Mesenchymal stem cell (in vitro differentiated cells and primary cell): ENCODE measurements at places on chromosomes 4 and X.

GRCh38 chr4:144289667-144290428 is 149.3 kb upstream of the GYPA start:
- no peak for DNase-seq

- no peak for DNase-seq
Observed at GRCh38 chr4:120773641-120774040, 148.9 kb downstream of the PRDM5 start.

GRCh38 chr4:75385106-75385505 is 129.1 kb downstream of the RCHY1 start:
- peak; percentile 11 for DNase-seq

- peak; percentile 5 for DNase-seq
Observed at GRCh38 chrX:123184866-123185276, 793 bp downstream of the GRIA3 start.

- DNase-seq = no peak
Observed at GRCh38 chr4:159079074-159079473, 23.8 kb upstream of the RAPGEF2 start.

DNA sequence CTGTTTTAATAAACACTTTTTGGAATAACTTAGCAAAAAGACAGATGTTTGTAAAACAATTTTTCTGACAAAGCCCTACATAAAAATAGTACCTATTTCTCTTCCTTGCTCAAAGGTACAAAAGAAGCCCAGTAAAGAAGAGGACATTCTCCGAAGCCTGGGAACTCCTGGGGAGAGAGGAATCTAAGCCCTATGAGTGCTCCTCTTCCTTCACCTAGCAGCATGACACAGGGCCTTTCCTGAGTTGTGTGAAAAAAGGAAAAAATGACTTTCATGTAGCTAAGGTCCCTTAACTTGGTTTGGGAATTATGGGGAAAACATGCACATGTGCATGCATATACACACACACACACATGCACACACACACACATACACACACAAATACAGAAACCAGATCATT is 586.9 kb downstream of the TMA16 start:
- DNase-seq = no peak

- no peak for DNase-seq
Observed at GRCh38 chrX:48617542-48618340, 20.4 kb downstream of the WDR13 start.

- DNase-seq = peak; percentile 71
Observed at GRCh38 chrX:39309018-39309635, 507.9 kb downstream of the MID1IP1 start.

- DNase-seq = peak; percentile 78
Observed at GRCh38 chrX:69165087-69165651, at the start of gene PJA1. Gene PJA1, minus strand, starts transcription at chrX:69165453. Its CDS starts 2,380 bp downstream, at chrX:69163073.

DNA sequence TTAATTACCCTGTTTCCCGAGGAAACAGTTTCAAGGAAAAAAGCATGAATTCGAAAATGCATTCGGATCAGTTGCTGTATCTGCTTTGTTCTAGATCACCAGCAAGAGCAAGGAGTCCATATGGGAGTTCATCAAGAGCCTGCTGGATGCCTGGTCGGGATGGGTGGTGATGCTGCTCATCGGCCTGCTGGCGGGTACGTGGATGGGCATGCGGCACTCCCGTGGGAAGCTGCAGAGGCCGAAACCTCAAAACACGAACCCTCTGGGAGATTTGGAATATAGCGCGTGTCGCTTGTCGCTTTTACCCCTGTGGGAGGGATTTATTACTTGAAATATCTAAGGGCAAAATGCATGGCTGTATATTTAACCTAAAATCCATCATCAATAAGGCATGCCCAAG is 30.6 kb downstream of the CLCN4 start:
- no peak for DNase-seq

DNA sequence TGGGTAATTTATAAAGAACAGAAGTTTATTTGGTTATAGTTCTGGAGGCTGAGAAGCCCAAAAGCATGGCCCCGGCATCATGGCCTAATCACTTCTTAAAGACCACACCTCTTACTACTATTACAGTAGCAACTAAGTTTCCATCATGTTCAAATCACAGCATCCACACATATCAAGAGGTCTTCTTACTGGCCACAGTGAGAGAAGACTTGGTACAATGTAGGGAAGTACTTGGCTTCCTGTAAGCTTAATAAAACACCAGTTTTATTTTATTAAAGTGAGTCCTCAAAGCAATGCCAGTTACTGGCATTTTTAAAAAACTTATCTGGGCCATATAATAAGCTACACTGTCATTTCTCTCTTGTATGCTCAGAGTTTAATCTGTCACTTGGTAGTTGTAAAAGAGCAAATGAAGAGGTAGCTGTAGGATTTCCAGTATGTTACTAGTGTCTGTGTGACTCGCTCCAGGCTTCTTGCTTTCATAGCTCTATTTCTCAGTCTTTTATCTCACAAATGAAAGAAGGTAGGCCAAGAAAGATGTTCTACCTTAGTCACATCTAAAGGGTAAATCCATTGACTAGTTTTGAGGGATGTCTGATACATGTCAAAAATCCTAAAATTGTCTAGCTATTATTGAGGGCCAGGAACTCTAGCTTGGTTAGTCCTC is 159.2 kb upstream of the CPEB2 start:
- no peak for DNase-seq

- no peak for DNase-seq
Observed at GRCh38 chr4:99759988-99760387, 56.6 kb upstream of the DAPP1 start.

DNA sequence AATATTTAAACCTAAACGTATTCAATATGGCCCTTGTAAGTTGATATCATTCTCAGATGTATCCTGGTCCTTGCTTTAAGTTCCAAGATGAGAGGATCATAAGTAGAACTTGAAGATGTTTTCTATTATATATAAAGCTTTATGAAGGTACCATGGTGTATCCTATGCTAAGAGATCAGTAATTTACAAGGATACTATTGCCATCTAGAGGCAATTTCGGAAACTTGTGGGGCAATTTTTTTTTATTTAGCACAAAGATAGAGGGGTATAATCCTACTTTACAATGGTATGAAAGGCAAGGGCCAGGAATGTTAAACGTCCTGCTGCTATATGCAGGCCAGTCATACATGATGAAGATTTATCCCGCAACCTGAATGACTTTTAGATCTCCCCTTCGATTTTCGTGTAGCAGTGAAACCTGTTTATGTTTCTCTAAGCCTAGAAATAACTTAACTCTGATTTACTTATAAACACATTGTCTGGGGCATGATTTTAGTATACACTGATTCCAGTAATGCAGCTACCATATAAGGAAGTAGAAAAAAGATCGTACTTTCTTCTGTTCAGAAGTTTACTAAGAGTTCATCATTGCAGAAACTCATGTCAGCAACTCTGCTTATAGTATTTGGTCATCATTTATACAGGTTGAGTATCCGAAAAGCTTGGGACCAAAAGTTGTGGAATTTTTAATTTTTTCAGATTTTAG is 2.6 kb downstream of the SLC25A31 start:
- peak; percentile 61 for DNase-seq

- DNase-seq = peak; percentile 69
Observed at GRCh38 chr4:7073526-7074390, 5.9 kb upstream of the GRPEL1 start.

GRCh38 chrX:149511081-149511480 is 6.0 kb upstream of the IDS start:
- DNase-seq = no peak

GRCh38 chr4:140739971-140740370 is 16.2 kb downstream of the TBC1D9 start:
- no peak for DNase-seq

GRCh38 chrX:76454456-76454927 is 27.0 kb downstream of the MAGEE1 start:
- peak; percentile 0 for DNase-seq

DNA sequence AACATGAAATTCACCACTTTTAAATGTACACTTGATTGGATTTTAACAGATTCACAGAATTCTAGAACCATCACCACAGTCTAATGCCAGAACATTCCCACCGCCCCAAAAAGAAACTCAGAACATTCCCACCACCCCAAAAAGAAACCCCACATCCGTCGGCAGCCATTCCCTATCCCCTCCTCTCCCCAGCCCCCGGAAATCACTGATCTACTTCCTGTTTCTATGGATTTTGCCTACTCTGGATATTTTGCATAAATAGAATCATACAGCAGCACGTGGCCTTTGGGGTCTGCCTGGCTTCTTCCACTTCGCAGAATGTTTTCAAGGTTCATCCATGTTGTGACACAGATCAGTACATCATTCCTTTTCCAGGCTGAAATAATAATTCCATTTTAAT is 79.3 kb downstream of the PPP2R2C start:
- no peak for DNase-seq

DNA sequence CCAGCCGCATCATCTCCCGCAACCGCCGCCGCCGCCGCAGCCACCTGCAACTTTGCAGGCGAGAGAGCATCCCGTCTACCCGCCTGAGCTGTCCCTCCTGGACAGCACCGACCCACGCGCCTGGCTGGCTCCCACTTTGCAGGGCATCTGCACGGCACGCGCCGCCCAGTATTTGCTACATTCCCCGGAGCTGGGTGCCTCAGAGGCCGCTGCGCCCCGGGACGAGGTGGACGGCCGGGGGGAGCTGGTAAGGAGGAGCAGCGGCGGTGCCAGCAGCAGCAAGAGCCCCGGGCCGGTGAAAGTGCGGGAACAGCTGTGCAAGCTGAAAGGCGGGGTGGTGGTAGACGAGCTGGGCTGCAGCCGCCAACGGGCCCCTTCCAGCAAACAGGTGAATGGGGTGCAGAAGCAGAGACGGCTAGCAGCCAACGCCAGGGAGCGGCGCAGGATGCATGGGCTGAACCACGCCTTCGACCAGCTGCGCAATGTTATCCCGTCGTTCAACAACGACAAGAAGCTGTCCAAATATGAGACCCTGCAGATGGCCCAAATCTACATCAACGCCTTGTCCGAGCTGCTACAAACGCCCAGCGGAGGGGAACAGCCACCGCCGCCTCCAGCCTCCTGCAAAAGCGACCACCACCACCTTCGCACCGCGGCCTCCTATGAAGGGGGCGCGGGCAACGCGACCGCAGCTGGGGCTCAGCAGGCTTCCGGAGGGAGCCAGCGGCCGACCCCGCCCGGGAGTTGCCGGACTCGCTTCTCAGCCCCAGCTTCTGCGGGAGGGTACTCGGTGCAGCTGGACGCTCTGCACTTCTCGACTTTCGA is 654 bp downstream of the ATOH1 start:
- no peak for DNase-seq

GRCh38 chr4:33931026-33931425 is 2313.3 kb downstream of the ARAP2 start:
- DNase-seq = no peak

DNA sequence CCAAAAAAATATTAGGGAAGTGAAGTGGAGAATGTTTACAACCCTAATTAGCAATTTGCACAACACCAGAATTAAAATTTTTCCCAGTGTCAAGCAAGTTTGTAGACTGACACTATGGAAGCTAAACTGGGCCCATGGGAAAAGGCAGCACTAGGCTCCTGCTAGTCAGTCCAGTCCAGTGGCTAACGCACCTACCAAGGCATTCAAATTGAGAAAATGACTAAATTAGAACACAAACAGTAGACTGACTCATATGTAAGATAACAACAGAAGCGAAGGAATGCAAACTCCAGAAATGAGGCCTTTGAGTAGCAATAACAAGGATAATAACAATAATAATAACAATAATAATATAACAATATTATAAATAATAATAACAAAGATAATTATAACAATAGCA is 90.7 kb downstream of the GRIA3 start:
- DNase-seq = no peak

DNA sequence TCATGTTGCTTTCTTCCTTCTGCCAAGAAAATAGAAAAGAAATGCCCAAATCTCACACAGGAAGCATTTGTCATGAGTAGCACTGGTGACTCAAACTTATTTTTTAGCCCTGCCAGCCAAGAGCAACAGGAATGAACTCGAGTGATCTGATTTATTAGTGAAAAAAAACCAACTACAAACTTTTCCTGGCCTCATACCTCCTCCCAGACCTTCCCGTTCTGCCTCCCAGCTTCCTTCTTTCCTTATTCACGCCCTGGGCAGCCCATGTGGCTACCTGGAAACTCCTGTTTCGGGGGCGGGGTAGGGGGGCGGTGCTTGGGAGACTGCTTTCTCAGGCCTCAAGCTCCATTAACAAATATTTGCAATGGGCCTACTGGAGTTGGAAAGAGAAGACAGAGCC is 178.5 kb downstream of the NHS start:
- peak; percentile 4 for DNase-seq

DNA sequence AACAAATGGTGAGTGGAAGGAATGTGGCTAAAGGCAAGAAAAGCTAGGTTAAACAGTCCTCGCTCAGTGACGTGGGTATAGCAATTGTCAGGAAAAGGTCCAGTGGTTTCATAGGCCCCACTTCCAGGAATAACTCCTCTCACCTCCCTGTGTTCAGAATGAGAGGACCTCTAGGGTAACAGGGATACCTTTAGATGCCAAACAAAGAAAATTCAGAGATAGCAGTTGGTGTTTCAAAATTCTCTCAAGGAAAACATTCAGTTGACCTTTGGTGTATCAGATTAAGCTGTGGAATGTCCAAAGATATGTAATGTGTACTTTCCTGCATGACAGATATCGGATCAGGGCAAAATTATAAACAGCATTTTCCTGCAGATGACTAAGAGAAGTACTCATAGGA is 155.9 kb downstream of the ARHGAP6 start:
- peak; percentile 49 for DNase-seq

- DNase-seq = no peak
Observed at GRCh38 chr4:185298728-185299430, 89.5 kb downstream of the SNX25 start.

DNA sequence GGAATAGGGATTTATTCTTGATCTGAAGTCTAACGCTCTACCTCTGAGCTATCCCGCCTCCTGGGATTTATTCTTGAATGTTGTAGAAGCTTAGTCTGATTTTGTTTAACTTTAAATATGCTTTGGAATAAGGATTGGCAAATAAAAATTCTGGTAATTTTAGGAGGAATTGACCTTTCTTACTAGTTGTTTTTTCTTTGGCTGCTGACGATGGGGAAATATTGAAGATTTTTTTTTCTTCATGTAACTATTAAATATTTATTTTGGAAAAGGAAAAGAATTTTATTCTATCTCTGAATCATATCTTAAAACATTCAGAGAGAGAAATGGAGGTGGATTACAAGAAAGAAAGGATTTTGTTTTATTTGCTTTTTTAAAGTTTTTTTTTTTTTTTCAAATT is 122.9 kb downstream of the PDLIM5 start:
- no peak for DNase-seq

GRCh38 chr4:10135260-10135659 is 18.7 kb upstream of the WDR1 start:
- DNase-seq = no peak

GRCh38 chr4:161442921-161443320 is 720.9 kb downstream of the FSTL5 start:
- no peak for DNase-seq

GRCh38 chr4:147730333-147730732 is 1.6 kb upstream of the ARHGAP10 start:
- DNase-seq = peak; percentile 58
